NCI-H748 treated with DMSO at 0.1 percent for 48 hours (cell line): ENCODE measurements at places on chromosomes 11 and 22.

DNA sequence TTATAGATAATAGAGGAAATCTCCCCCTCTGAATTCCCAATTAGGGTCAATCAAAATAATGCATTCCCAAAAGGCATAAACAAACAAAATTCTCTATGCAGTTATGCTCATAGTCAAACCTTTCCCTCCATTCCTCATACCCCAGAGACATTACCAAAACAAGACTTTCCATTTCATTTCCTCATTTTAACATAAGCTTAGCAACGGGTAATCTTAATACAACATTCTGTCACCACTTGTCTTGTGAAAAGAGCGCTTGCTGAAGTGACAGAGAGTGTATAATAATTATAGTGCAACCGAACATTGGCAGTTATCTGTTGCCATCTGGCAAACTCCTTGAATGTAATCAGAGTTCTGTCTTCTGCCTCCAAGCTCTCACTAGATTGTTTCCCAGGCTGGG lies 1.2 kb upstream of the SLN start:
- peak; percentile 41 for DNase-seq

DNA sequence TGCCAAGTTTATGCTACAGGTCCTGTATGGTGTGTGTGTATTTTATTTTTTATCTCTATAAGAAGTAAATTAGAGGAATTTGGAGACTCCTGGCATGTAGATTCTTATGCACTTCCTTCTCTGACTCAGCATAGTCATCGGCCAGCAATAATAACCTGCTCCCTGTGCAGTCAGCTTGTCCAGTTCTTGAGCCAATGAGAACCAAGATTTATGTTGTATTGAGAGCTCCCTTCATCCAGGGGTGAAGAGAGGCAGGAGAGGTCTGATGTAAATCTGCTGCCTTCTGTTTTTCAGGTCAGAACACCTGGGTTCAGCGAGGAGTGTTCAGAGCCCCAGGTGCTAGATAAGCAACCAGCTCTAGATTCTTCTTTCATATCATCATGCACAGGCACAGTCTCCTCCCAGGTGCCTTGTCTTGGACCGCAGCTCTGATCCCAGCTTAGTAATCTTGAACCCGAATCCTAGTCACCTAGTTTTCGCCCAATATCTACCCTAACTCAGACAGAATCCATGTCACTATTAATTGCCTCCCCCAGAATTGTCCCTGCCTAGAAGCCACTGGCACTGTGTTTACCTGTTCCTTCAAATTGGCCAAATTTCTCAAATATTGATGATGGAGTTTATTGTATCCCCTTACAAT lies 328.2 kb upstream of the NCAM1 start:
- DNase-seq = no peak

GRCh38 chr11:8122173-8122764 lies 41.3 kb downstream of the TUB start:
- no peak for DNase-seq

DNA sequence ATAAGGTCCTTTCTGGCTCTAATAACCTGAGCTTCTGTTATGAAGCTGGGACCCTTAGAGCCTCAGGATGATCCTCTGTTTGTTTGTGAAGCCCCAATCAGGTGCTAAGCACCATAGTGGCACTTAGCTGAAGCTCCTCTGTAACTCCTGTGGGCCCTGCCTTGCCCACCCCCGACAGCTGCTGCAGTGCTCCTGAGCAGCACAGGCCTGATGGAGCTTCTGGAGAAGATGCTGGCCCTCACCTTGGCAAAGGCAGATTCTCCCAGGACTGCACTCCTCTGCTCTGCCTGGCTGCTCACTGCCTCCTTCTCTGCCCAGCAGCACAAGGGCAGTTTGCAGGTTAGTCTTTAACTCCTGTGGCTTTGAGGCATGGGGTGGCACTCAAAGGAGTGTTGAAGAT lies 19.0 kb upstream of the CCDC134 start:
- DNase-seq = no peak

DNA sequence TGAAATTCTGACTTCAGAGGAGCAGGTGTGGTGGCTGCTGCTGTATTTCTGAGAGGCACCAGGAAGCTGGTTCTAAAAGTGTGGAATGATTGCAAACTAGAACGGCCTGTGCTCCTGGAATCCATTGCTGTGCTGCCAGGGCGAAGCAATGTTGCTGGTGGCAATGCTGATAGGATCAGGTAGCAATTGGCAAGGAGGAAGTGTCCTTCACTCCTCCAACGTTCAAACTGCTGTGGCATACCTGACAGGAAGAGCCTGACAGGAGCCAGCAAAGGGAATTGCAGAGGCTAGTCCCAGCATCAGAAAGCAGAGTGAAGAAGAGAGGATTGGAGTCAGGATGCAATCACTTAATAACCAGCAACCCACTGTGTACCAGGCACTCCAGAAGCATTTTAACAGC lies 118.2 kb downstream of the FAR1 start:
- no peak for DNase-seq

- DNase-seq = no peak
Measured at GRCh38 chr11:88178191-88178590, 2.9 kb upstream of the RAB38 start.

DNA sequence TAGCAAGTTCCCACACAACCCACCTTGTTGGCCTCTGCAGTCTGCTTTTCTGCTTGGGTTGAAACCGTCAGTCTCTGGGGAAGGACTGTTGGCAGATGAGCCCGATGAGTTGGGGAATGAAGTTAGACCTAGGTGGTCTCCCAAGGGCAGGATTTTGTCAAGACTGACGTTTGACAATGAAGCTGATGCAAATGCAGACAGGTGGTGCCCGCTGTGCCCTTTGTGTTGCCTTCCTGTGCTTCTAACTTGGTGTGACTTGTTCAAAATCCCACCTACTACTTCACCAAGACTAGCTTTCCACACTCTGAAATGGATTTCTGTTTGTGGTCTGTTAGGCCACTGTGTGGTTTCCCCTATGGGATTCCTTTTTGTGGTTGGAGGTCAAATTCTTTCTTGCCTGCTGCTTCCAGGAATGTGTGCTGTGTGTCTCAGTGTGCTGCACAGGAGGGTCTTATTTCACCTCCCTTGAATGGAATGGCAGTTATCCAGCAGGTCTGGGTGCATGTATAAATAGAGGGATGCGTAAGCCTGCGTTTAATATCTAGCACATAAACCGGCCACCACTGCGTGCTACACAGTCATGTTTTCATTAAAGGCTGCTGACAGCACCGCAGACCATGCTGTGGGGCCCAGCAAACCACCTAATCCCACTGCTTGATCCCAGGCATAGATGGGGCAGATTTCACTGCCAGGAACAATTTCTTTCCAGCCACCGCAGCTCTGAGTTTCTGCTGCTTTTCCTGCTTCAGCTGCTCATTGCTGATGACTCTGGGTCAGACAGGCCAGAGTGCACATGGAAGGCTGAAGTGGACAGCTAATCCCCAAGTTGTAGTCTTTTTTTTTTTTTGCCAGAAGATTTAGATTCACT lies 44.8 kb downstream of the ADAMTS8 start:
- no peak for DNase-seq

DNA sequence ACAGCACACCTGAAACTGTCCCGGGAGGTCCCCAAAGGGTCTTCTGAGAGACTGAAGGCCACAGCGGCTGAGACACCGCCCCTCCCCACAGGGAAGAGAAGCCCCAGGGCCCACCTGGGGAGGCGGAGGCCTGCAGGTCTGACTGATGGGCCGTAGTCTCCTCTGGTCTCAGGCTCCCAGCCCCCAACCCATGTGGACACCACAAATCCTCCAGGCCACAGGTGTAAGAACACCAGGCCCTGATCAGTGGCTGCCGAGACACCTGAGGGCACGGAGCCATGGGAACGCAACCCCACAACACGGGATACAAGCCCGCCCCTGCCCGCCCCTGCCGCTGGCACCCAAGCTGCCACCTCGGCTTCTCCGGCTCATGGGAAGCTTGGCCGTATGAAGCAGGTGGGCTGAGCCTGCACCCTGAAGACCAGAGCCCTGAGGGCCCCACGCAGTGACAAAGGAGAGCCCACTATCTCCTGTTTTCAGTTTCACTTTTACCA lies 46.3 kb downstream of the BRD1 start:
- DNase-seq = no peak

- no peak for DNase-seq
Measured at GRCh38 chr11:110582728-110583432, 129.4 kb downstream of the ARHGAP20 start.

DNA sequence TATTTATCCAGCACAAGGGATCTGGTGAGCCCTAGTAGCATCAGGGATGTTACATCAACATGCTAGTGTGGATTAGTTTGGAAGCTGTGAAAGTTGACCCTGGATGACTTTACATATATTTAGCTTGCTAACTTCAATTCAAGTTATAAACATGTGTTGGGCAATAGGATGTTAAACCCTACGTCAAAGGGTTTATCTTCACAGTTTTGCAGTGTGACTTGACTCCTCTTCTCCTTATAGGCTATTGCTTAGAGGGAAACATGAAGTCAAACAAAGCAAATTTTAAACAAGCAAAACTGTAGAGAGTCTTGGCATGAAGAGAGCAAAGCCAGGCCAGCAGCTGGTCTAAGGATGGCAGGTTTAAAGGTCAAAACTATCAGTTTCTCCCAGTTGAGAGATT lies 11.3 kb upstream of the CTSC start:
- no peak for DNase-seq

GRCh38 chr11:57480409-57481137 lies 20.2 kb downstream of the RTN4RL2 start:
- DNase-seq = peak; percentile 36

DNA sequence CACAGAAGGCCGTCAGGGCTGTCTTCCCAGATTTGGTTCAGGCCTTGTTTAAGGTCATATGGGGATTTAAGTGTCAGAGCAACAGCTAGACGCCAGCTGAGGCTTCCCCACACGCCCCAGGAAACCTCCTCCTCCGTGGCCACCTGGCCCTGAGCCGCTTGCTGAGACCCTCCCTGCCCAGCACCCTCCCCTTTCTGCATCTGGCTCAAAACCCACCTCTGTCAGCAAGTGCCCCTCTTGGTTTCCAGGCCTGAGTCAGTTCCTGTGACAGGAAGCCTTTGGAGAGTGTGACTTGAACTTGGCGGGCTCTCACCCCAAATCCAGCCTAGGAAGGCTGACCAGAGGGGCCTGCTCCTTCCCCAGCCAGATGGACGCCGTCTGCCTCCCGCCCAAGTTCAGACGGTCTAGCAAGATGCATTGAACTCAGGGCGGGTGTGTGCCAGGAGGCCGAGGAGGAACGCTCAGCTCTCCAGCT lies 561 bp downstream of the FXYD2 start:
- DNase-seq = no peak

GRCh38 chr11:70488171-70488703 lies 89.9 kb downstream of the CTTN start:
- no peak for DNase-seq

GRCh38 chr11:75351791-75352587 lies 528 bp upstream of the ARRB1 start:
- peak; percentile 24 for DNase-seq

- DNase-seq = no peak
Measured at GRCh38 chr11:8671651-8672062, 10.8 kb downstream of the TRIM66 start.

DNA sequence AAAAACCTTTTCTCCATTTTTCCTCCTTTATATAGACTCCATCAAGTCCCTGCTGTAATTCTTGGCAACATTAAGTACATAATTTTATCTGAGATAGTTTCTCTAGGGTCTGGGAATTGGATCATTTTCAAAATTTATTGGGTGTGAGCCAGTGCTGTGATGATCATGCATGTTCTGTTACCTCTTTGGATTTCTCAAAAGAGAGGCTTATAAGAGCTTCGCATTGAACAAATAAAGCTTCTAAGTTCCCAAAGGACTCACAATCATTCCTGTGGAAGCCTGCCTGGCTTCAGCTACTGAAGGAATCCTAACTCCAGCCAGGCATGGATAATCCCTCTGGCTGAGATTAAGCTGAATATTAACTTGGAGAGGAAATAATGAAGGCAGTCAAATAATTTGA lies 208.5 kb downstream of the RAB38 start:
- DNase-seq = no peak

DNA sequence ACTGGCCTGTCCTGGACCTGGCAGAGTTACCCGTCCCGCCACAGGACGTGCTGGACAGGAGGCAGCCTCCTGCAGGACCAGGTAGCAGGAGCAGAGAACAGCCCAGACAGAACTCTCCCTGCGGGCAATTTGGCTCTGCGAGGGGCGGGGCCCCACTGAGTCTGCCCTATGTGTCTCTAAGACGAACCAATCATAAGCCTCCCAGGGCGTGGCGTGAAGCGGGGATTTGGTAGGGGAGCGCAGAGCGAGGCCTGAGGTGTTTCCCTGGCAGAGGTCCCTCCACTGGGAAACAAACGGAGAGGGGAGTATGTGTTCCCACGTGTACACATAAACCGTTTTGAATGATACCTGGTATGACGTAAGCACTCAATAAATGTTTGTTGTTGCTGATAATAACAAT lies 7.4 kb downstream of the CD82 start:
- no peak for DNase-seq

DNA sequence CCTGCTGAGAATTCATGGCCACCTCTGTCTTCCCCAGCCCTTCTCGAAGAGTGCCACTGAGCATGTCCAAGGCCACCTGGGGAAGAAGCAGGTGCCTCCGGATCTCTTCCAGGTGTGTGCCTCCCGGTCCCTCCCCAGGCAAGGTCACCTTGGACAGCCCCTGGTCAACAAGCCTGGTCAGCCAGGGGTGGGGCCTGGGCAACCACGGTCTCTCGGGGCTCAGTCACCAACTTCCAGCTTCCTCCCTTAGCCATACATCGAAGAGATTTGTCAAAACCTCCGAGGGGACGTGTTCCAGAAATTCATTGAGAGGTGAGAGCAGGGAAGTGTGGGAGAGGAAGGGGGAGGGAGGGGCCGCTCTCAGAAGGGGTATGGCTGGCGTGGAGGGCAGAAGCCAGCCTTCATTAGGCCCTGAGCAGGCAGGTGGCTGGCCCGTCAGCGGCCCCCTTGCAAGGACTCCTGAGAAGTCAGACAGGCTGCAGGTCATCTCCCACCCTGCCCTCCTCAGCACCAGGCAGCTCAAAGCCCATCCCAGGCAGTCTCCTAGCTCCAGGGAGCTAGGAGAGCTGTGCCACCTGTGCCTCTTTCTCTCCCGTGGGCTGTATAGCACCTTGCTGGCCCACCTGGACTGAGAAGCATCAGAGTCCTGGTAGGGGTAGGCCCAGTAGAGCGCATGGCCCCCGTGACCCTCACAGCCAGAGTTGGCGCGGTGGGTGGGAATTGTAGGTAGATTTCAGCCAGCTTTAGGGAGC lies 9.3 kb upstream of the ANKRD13D start:
- no peak for DNase-seq

- DNase-seq = no peak
Measured at GRCh38 chr22:32606181-32606580, 131.6 kb downstream of the FBXO7 start.

DNA sequence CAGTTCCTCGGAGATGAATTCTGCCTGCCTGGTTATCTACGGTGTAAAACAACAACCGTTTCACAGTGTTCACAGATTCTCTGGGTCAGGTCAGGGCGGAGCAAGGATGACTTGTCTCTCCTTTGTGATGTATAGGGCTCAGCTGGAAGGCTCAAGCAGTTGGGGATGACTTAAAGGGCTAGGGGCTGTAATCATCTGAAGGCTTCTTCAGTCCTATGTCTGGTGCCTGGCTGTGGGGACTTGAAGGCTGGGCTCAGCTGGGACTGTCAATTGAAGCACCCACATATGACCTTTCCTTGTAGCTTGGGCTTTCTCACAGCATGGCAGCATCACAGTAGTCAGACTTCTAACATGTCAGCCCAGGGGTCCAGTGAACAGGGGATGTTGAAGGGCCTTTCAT lies 29.3 kb downstream of the EIF3F start:
- DNase-seq = no peak
